ENCODE measurements at places on chromosomes 11 and 22. TPM values are rescaled to one million over a fixed set of nuclear protein-coding genes. Genes with fewer than 3 reads are reported as not detected.
A peak's percentile ranks its signal among the peaks of the same experiment; 100 is the strongest.

TMEM225 gene
- total RNA-seq: not detected

DNA sequence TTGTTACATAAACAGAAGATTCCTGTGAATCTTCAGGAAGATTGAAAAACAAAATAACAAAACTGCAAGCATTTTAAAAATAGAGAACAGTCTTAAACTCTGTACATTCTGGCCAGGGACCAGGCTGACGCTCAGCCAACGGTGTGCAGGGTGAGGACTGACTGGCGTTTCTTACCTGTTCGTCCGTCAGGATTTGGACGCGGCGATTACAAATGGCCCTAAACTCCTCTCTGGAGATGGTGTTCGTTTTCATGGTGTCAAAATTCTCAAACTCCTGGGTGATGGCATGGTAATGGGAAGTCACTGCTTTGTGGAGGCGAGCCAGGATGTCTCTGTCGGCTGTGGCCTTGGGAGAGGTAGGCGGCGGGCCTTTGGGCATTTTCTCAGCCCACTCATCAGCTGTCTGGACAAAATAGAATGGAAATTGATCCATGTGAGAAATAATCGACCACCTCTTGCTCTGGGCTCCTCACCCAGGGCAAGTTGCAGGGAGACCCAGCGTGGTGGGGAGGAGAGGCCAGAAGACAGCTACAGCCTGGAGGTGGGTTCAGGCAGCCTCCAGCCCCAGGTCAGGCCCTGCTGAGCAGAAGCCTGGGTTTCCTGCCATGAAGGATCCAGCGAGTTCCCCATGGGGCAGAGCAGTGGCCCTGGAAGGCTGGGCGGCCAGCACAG lies 143.0 kb downstream of the MPPED1 start:
- DNase-seq: no peak

GRCh38 chr11:43943931-43944751 lies 1.7 kb downstream of the C11orf96 start:
- DNase-seq: peak; percentile 37

DNA sequence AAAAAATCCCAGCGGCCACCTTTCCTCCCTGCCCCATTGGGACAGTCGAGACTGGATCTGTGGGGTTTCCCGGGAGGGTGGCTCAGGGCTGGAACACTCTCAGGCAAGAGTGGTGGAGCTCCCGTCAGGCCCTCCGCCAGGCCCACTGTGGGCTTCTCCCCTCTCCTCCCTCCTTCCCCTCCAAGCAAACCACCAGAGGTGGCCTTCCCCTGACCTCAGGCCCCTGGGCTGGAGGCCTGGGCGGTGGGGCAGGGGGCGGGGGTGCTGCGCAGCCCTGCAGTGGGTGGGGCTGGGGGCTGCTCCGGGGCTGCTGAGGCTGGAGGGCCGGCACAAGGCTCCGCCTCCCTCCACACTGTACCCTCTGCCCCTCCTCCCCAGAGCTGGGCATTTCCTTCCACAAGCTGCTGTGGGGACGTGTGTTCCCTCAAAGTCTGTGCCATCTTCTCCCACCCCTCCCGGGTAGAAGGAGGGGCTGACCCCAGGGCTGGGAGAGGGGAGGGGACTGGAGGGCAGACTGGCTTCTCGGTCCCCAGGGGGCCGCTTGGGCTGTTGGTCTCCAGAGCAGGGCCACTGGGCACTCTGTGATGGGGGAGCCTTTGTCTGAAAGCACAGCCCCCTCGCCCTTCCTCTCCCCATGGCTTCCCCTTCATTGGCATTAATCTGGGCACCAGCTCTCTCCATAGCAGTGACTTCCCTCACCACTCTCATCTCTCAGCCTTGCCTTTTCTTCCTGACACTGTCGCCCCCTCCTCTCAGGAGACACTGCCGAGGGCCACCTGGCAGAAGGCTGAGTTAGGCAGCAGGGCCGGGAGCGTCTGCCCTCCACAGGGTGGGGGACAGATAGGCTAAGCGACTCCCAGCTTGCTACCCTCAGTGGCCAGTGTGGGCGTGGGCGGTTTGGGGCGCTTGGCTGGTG lies 7.1 kb downstream of the RCOR2 start:
- no peak for DNase-seq

- no peak for DNase-seq
Observed at GRCh38 chr11:76974179-76974891, 59.9 kb upstream of the B3GNT6 start.

GRCh38 chr22:26709617-26710390 lies 52.4 kb downstream of the MIAT start:
- DNase-seq: no peak

GRCh38 chr22:35352214-35353111 lies 28.4 kb upstream of the HMOX1 start:
- peak; percentile 84 for DNase-seq

GRCh38 chr11:107252429-107253161 lies 205.0 kb downstream of the CWF19L2 start:
- DNase-seq: no peak

- DNase-seq: no peak
Observed at GRCh38 chr22:29944339-29944738, 61.4 kb downstream of the MTMR3 start.

DNA sequence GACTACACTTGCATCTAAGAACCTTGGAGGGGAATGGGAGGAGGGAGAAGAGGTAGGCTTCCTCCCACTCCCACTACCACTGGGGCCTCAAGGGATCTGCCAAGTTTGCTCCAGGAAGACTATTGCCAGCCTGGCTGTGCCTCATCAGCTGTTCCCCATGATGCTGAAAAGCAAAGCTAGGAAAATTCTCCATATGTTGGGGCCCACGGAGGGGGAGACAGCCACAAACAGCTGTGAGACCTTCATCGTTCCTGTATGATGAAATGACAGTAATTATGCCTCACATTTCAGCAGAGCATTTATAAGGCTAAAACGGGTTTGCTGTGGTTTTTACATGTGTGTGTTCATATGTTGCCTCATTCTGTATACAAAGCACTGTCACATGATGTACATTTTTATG lies 6.7 kb downstream of the DSCAML1 start:
- DNase-seq: no peak

GRCh38 chr11:100774132-100774531 lies 87.0 kb downstream of the ARHGAP42 start:
- DNase-seq: no peak

BIRC3 gene
- 3.6 TPM for total RNA-seq

DNA sequence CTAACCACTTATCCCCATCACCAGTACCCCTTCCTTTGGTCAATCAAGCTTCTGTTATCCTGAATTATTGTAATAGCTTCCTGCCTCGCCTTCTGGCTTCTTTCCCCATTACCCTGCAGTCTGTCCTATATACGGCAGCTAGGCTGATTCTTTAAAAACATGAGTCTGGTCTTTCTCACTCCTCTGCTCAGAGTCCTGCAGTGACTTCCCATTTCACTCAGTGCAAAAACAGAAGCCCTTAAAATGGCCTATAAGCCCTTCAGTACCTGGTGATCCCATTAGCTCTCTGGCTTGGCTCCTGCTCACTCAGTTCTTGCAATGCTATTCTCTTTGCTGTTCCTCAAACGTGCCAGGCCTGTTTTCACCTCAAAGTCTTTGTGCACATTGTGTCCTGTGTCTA lies 58.4 kb downstream of the JRKL start:
- no peak for DNase-seq

FOLR1 gene
- 0.68 TPM for total RNA-seq

SLC7A4 gene
- total RNA-seq: not detected

- peak; percentile 30 for DNase-seq
Observed at GRCh38 chr11:34274712-34275398, 83.0 kb downstream of the ABTB2 start.

RFPL3 gene
- total RNA-seq: not detected

DNA sequence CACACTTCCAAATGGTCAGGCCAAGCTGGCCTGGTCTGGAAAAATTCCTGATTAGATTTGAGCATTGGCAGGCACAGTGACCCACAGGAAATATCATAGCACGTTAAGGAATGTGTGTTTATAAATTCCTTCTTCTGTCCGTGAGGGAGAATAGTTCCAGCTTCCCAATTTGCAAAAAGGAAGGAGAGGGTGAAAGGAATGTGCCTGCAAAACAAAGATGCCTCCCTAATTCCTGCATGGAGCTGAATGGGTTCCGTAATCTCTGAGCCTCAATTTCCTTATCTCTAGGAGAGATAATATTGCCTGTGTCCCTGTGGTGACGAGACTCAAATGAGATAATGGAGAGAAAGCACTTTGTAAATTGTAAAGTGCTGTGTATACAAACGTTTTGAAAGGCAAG lies 105.1 kb downstream of the FEZ1 start:
- DNase-seq: peak; percentile 78

CD3G gene
- total RNA-seq: not detected

NPAS4 gene
- total RNA-seq: not detected

C11orf86 gene
- total RNA-seq: not detected

DNA sequence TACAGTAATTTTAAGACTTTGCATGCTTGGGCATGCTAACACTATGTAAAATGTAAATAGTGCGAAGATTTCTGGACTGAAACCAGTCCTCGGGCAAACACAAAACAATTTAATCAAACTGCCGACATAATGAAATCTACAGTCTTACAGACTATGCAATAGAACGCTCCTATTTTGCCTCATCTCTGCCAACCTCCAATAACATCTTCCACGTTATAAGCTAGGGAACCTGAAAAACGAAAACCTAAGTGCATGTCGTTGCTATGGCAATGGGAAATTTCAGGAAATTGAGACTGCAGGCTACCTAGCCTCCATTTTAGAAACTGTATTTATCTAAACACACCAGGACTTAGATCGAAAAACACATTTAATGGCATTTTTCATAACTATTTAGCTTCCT lies 1.1 kb downstream of the CSTF3 start:
- DNase-seq: peak; percentile 67

GRCh38 chr11:133965031-133965601 lies 8.3 kb upstream of the IGSF9B start:
- no peak for DNase-seq

GRCh38 chr22:31343235-31344191 lies 2.6 kb downstream of the PATZ1 start:
- peak; percentile 30 for DNase-seq

DNA sequence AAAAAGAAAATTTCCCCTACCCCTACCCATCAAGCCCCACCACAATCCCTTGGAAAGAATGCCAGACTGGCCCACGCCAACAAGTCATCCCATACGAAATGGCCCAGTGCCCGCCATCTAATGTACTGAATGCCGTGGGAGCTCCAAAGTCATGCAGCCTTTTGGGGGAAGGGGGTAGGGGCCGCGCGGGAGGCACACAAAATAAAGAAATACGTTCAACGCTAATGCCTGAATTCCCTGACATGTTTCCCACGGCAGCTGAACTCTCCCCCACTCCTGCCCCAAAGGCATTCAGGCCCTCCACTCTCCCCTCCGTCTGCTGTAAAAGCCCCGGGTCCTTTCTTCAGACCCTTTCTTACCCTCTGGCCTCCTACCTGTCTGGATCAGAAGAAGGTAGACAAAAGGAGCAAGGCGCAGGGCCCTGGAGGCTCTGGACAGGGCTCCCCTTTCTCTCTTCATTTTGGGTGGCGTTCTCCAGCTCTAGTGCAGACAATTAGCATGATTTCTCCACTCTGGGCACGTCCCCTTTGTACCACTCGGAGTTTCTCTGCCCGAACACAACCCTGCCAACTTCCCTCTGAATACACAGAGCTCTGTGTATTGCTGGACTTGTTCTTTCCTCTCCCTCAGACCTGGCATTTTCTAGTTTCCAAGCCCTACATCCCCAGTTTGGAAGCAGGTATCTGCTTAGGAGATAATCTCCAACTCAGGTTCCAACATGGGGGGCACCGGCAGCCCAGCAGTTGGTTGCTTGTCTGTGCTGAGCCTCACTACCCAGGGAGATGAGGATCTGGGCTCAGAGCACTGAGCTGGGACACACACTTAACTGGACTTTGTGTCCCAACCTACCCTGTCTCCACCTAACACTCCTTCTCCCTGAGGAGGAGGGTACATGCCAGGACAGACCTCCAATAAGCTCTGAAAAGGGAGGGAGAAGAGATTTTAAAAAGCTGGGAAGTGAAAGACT lies at the start of gene HEPACAM:
Gene HEPACAM, minus strand, starts transcription at position 500 of the 967 bp plus-strand sequence. Its CDS starts 41 bp downstream, at position 459.
- no peak for DNase-seq

- peak; percentile 18 for DNase-seq
Observed at GRCh38 chr11:75150879-75151278, at the start of gene SLCO2B1. Gene SLCO2B1 (plus strand): TSS chr11:75151107. CDS start chr11:75151382, 275 bp downstream.

DNA sequence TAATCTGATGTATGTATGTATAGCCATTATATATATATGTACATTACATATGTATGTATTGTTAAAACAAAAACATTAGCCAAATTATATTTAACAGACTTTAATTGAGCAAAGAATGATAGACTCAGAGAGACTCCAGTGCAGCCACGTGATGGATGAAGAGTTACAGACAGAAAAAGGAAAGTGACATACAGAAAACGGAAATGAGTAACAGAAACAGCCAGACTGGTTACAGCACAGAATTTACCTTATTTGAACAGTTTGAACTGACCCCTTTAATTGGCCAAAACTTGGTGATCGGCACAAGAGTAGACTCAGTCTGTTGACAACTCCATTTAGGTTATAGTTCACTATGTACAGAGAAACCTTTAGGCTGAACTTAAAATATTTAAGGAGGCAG lies 35.0 kb downstream of the CHORDC1 start:
- no peak for DNase-seq

EXPH5 gene
- under 0.01 TPM for total RNA-seq

GRCh38 chr11:130023204-130023603 lies 20.6 kb upstream of the PRDM10 start:
- DNase-seq: peak; percentile 75

All from dermis blood vessel endothelial cell (primary cell).